ENCODE measurements at places on chromosomes 6 and 20.

GRCh38 chr6:129490521-129491255 lies 219.3 kb downstream of the ARHGAP18 start:
- no peak for DNase-seq

- no peak for DNase-seq
Observed at GRCh38 chr6:47245745-47246371, 63.8 kb downstream of the TNFRSF21 start.

GRCh38 chr6:155939253-155939652 lies 483.6 kb upstream of the NOX3 start:
- no peak for DNase-seq

DNA sequence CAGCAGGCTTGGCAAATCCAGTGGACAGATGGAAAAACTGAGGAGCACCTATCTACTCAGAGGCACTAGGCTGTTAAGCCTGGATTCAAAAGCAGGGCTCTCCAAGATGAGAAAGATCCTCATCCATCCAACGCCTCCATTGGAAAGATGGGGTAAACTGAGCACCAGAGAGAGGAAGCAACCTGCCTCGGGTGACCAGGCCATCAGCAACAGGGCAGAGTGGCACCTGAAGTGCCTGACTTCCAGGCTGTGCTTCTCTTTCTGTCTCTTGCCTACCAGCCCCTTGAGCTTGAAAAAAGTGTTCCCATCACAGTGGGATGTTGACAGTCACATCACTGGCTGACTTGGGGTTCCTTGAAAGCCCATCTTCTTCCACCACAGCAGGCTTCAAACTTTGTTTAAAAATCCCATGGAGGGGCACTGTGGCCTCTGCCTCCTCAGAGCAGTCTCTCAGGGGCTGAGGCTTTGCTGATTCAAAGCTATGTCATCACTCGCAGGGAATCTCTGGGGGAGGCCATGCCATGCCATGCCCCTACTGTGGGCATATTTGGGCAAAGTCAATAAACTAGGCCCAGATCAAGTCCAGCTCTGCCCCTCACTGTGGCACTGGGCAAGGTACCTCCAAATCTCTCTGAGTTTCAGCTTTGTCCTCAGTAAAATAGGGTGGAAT lies 44.8 kb upstream of the TGM2 start:
- no peak for DNase-seq

- no peak for DNase-seq
Observed at GRCh38 chr6:118982575-118982911, 47.6 kb upstream of the MCM9 start.

GRCh38 chr20:914727-915498 lies 1.2 kb downstream of the ANGPT4 start:
- no peak for DNase-seq

DNA sequence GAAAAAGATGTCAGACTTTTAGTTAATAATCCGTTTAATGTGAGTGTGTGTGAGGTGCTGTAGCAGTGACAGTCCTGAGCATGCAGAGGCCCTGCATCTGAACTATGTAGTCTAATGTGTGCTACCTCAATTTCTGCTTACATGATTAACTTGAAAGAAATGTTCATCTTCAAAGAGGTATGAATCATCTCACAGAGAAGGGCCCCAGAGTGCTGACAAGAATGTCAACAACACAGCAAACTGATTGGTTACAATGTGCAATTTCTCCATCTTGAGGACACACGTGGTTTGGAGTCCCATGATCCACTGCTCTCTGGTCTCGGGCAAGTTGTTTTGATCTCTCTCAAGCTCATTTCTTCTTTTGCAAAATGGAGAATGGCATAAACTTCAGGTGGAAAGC lies 61.7 kb upstream of the EMILIN3 start:
- no peak for DNase-seq

- DNase-seq = no peak
Observed at GRCh38 chr6:143166247-143166695, 105.6 kb downstream of the AIG1 start.

DNA sequence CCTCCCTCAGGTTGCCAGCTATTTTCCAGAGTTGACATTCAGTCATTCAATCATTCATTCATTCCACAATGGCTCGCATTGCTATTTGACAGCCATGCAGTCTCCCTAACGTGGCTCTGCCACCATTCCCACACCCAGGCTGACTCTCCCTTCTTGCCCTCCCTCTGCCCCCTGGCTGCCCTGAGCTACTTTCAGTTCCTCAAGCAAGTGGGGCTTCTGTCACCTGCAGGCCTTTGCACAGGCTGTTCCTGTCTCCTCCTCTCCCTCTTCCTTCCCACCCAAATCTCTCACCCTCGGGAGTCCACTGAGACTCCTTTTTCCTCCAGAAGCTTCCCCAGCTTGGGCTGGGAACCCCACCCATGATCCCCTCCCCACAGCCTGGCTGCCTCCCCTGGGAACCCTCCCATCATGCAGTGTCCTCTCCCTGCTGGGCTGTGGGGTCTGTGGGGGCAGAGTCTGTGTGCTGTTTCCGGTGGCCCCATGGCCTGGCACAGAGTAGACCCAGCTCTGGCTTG lies 2.6 kb downstream of the PACSIN1 start:
- DNase-seq = no peak

- no peak for DNase-seq
Observed at GRCh38 chr6:90714319-90714718, 127.4 kb upstream of the MAP3K7 start.

DNA sequence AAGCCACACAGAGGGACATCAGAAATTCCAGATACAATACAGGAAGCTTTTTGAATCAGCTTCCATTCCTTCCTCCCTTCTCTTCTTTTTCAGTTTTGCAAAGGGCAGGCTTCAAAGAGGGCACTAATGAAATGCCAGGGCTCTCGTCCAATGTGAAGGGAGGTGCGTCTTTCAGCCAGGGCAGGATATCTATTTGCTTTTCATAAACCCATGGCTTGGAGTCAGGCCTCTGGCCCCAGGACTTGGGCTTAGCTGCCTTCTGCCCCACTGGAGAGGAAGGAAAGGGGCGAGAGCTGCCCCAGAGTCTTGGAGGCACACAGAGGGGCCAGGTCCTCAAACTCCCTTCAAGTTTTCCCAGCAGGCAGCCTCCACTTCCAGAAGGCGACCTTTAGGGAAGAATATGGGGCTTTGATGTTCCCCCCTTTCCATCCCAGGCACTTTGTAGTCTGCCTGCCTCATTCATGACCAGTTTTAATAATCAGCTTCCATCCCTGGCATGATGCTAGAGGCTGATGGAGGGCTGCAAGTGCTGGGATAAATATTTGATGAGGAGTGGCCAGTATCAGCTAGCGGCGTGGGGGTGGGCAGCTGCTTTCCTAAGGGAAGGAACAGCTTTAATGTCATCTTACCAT lies 234.8 kb downstream of the NRN1 start:
- no peak for DNase-seq

GRCh38 chr6:18323935-18324705 lies 59.8 kb upstream of the DEK start:
- no peak for DNase-seq

GRCh38 chr6:39050453-39051112 lies 2.0 kb downstream of the GLP1R start:
- DNase-seq = no peak

- no peak for DNase-seq
Observed at GRCh38 chr20:63411898-63412631, 50.9 kb upstream of the CHRNA4 start.

DNA sequence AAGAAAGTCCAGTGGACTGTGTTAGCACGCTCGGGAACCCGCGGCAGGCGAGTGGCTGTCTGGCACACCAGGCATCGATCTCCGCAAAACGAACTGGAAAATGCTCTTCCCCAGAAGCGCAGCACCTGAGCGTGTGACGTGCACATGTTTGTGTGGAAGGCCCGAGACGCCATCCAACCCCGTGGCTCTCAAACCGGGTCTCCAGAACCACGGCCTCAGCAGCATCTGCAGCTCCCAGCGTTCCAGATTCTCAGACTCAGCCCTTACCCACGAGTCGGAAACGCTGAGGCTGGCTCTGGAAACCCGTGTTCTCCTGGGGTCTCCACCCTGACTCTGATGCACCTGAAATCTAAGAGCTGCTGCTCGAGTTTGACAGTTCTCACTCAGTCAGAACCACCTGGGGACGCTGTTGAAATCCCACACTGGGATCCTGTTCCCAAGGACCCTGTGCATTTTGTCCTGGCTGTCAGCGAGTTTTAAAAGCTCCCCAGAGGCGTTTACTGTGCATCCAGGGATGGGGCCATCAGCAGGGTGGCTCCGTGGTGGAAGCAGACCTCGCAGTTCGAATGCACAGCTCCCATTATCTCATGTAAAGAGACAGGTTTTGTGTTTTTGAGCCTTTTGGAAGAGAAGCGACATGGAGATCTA lies 69.0 kb downstream of the DLL1 start:
- DNase-seq = no peak

- DNase-seq = no peak
Observed at GRCh38 chr20:18314786-18315406, 26.6 kb downstream of the ZNF133 start.

- DNase-seq = peak; percentile 79
Observed at GRCh38 chr20:10034717-10035571, at the start of gene ANKEF1. Gene ANKEF1 (plus strand): TSS chr20:10034987. CDS start chr20:10038302, 3,315 bp downstream.

DNA sequence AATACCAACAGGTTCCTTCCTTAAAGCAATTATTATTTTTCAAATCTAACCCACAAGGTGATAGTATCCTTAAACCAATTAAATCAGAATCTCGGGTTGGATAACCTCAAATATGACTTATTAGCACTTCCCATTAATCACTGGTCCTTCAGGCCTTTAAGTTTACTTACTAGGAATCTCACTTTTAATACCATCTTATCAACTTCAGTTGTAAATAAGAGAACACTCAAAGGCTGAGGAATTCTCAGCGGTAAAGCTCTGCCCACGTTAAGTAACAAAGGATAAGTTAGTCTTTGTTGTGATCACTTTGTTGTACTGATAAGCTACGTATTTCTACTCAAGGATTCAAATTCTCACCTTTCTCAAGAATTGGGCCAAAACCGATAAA lies 82.0 kb downstream of the OR2B2 start:
- DNase-seq = no peak

GRCh38 chr6:157223511-157223910 lies 99.8 kb downstream of the TMEM242 start:
- DNase-seq = no peak

GRCh38 chr6:35377002-35377401 lies 34.6 kb downstream of the PPARD start:
- no peak for DNase-seq

- DNase-seq = no peak
Observed at GRCh38 chr6:155125906-155126305, 130.8 kb downstream of the TIAM2 start.

DNA sequence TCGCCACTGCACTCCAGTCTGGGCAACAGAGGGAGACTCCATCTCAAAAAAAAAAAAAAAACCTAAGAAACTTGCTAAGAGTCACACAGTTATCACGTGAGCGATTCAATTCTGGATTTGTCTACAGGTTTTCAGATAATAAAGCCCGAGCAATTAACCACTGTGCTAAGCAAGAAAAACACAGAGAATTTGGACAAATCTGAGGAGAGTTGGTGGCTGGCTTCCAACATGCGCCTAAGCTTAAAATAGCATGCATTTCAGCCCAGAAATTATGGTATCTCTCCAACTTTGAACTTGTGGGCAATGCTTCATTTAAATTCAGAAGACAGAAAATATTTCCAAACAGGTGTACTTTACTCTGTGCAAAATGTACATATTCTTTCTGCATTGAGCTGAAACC lies 232.9 kb downstream of the TSHZ2 start:
- DNase-seq = no peak

DNA sequence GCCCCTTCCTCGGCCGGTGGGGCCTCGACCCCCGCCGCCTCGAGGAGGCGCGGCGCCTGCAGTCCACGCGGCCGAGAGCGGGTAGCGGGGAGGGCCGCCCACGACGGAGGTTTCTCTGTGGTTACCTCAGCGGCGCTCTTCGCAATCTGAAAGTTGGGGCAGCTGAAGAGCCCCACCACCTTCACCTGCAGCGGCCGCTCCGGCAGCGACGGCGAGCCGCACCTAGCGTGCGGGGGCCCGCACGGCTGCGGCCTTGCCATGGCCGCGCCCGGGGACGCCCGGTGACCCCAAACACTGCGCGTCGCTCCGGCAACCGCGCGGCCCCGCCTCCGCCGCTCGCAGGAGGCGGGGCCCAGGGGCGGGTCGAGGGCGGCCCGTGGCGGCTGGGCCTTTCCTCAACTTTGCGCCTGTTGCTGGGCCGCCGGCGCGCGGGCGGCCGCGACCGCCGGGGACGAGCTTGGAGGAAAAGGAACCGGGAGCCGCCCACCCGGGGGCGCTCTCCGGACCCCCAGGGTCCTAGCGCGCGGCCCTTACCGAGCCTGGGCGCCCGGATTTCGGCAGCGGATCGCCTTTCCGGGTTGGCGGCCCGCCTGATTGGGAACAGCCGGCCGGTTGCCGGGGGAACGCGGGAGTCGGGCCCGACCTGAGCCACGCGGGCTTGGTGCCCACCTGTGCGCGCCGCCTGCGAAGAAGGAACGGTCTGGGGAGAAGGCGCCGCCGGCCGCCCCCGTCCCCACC lies at the start of the genes PPIL6 and SMPD2:
PPIL6 (minus strand) TSS at position 298 of the 738 bp plus-strand sequence; CDS start at position 260, 38 bp downstream.
SMPD2 (plus strand) TSS at position 394 of the 738 bp plus-strand sequence. CDS start 398 bp downstream, outside the sequence.
- peak; percentile 86 for DNase-seq

DNA sequence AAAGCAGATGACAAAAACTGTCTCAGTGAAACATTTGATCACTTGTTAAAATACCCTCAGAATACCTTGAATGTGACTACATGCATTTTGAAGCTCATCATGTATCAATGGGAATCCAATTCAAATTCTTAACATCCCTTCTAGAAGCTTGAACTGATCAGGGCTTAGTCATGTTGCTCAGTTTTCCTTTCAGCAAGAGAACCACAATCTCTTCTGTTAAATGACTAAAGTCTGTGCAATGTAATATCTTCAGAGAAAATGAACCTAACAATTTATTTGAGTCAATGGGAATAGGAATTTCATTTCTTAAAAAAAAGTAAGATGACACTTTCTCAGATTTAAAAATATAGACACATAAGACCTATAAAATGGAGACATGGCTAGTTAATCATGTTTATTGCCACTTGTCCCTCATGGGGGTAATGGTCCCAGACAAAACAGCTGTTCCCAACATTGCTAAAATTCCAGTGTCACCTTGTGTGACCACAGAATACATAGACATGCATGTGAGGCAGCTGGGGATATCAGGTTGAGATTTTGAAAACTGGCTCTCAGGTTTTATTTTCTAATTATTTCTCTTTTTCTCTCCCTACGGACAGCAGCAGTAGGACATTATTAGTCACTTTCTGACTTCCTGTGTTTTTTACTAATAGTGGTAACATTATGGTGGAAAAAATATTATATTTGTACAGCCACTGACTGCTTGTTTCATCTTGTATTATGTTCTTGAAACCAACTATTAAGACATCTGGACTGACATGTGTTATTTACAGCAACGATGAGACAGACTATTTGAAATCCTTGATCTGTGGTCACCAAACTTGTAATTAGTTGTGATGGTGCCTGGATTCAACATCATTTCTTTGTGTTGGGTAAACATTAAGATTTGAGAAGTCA lies 192.5 kb downstream of the COL9A1 start:
- no peak for DNase-seq

- no peak for DNase-seq
Observed at GRCh38 chr6:110064744-110065524, 86.8 kb downstream of the GPR6 start.
